GM23338 (cell line): ENCODE measurements at places on chromosomes 7 and 10. TPM values are rescaled to one million over a fixed set of nuclear protein-coding genes. Genes with fewer than 3 reads are reported as not detected.

DNA sequence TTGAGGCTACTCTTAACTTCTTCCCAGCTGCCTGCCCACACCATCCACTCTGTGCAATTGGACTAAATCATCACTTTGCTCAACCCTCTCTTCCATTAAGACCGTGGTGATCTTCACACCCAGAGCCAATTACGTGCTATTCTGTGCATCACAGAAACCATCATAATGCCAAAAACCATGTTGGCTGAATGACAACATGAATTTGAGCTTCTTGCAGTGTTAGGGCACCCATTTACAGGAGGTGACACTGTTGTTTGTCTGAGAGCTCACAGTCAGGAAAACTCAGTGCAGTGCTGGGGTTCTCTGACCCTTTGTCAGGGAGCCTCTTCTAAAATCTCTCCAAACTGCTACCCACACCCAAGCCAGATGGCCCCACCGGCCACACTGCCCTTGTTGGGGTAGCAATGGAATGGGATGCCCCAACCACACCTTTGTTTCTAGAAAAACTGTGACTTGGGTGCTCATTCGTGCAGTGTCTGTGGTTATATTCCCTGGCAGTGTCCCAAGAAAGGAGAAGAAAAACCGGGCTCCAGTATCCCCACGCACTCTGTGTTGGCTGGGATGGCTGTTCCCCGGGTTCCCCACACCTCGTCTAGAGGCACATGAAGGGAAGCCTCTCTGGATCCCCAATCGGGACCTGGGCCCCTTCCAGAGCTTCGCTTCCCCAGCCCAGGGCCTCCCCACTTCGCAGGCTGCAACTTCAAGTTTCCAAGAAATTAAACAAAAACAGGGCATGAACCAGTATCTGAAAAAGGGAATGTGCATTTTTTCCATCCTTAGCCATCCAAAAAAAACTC is 2.0 kb upstream of the TNS3 start:
- H3K36me3 ChIP-seq, result no peaks in the 10 kb centered on the region
- DNase-seq, result no peak
- peaks cover 36% of the 10 kb centered on the region for H3K4me1 ChIP-seq
- H3K27ac ChIP-seq, result no peak overlapping the region
- peaks cover 20% of the 10 kb centered on the region for H3K27me3 ChIP-seq

GRCh38 chr7:91345449-91345848 is 81.2 kb downstream of the FZD1 start:
- no peak overlapping the region for H3K4me3 ChIP-seq
- H3K4me1 ChIP-seq, result no peaks in the 10 kb centered on the region
- no peak for DNase-seq
- peaks cover 26% of the 10 kb centered on the region for H3K27me3 ChIP-seq

- no peak overlapping the region for H3K27ac ChIP-seq
- no peak for DNase-seq
- H3K36me3 ChIP-seq, result no peaks in the 10 kb centered on the region; the same call in 1 of the 2 replicates
- H3K4me3 ChIP-seq, result no peak overlapping the region
These were observed 117.6 kb downstream of the LRRC4 start for GRCh38 chr7:127913686-127914085.

DNA sequence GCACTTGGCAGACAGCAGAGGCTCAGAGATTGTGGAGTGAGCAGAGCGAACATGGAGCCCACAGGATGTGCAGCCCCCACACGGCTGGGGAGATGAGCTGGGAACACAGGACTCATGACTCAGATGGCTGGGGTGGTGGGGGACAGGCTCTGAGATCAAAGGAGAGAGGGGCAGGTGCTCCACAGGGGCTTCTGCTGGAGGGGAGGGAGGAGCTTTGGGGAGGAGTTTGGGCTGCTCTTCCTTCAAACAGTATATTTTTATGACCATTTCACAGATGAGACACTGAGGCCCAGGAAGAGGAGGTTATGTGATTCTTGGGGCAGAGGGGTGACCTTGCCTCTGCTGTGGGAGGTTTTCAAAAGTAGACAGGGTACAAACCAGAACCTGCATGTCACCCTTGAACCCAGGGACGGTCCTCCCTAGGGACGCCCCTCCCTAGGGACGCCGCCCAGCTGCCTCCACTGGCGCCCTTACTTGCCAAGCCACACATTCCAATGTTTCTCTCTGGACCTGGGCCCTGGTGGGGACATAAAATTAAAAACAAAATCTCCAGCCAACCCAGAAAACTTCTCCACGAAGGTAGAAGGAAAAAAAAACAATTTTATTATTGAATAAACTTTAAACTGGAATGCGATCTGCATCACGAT is 981 bp upstream of the CRYGN start:
- peaks cover 25% of the 10 kb centered on the region for H3K4me1 ChIP-seq
- no peak for DNase-seq
- peak overlapping the region; percentile 73 for H3K4me3 ChIP-seq
- H3K27me3 ChIP-seq, result peaks cover 10% of the 10 kb centered on the region; the same call in 1 of the 2 replicates
- no peak overlapping the region for H3K27ac ChIP-seq

The BTAF1 gene
- total RNA-seq, result 47.3 and 55.7 TPM in 2 replicates
